T-helper 1 cell (primary cell): ENCODE measurements at places on chromosomes 11 and 22.

GRCh38 chr11:128905345-128906184 is 14.4 kb downstream of the KCNJ5 start:
- DNase-seq, result peak; percentile 25

- DNase-seq, result no peak
These were observed 42.0 kb downstream of the TCF20 start for GRCh38 chr22:42228483-42228882.

- DNase-seq, result no peak
These were observed 1.1 kb upstream of the RPLP2 start for GRCh38 chr11:808427-809286.

GRCh38 chr11:57653163-57653562 is 3.5 kb upstream of the YPEL4 start:
- no peak for DNase-seq

DNA sequence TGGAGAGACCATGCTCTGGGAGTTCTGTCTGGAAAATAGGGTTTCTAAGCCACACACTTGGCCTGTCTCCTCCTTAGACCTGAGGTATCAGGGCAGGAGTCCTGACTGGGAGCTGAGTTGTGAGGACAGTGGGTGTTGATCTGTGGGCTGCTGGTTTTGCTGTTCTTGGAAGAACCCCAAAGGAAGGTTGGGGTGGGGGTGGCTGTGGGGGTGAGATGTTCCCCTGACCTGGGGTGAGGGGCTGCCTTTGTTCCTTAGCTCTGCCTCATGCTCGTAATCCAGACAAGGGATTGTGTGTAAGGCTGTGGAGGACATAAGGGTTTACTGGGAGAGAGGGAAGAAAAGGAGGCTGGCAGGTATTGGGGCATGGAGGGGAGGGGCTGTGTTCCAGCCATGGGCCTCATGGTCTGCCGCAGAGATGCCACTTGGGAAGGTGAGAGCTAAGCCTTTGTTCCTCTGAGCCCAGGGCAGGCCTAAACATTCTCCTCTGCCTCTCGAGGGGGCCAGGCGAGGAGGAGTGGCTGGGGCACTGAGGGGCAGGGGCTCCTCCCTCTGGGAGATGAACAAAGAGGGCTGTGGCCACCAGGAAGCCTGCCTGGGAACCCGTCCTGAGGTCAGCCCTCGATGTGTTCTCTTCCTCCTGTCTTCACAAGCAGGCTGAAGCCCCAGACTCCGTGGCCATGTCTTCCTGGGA is 4.4 kb downstream of the OTOG start:
- no peak for DNase-seq

DNA sequence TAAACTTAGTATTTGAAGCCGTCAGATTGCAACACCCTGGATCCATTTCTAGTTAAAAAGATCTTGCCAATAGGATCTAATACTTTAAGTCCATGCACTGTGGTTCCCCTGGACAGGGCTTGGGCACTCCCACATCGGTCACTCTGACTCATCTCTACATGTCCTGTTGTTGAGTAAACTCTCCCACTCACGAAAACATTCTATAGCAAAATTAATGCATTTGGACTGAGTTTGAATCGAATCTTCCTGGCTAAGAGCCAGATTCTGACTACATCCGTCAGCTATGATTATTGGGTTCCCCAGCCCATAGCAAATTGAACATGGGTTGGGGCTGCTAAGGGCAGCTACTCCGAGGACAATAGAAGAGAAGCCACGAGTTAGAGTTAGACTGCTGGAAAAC is 182.1 kb upstream of the SORL1-AS1 start:
- no peak for DNase-seq
